Stimulated activated CD8-positive, alpha-beta memory T cell treated with anti-CD3 and anti-CD28 coated beads, Interleukin-2, amount 100 ng/mL, for 1 hour (primary cell): ENCODE measurements at places on chromosomes 7 and 10.

- DNase-seq: no peak
Observed at GRCh38 chr10:49505076-49505475, 33.8 kb downstream of the ERCC6 start.

- DNase-seq: no peak
Observed at GRCh38 chr7:138667535-138668228, 33.5 kb downstream of the SVOPL start.

DNA sequence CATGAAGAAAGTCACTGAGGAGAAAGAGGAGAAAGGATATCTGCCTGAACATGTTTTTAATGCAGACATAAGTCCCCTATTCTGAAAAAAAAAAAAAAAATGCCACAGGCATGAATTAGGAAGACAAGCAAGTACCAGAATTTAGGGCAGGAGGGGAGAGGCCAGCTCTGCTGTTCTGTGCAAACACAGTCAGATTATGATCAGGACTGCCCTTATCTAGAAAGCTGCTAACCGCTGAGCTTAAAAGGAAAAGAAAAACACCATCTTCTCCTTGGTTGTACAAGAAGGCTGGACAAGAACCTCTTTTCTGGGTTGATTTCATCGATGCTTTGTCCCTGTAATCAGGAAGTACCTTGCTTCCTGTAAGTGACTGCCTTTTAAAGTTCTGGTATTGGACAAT is 15.3 kb upstream of the PWWP2B start:
- DNase-seq: no peak

DNA sequence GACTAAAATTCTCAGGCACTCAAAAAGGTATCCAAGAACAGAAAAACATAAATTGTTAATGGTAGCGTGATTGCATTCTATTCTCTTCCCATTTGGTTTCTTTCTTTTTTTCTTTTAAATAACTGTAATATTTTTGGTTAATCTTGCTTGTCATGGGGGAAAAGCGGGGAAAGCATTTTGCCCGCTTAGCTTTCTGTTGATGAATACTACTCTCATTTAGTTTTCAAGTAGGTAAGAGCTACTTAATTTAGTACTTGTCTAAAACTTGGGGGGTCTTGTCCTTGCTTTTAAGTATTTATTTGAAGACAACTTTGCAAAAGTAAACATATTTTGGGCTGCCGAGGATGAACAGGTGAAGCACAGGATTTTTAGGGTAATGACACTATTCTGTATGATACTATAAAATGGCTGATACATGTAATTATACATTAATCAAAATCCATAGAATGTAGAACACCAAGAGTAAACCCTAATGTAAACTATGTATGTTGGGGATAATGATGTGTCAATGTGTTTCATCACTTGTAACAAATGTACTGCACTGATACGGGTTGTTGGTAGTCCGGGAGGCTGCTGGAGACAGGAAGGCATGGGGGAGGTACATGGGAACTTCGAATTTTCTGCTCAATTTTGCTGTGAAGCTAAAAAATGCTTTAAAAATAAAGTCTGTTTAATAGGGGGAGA is 1.7 kb downstream of the TES start:
- DNase-seq: no peak

DNA sequence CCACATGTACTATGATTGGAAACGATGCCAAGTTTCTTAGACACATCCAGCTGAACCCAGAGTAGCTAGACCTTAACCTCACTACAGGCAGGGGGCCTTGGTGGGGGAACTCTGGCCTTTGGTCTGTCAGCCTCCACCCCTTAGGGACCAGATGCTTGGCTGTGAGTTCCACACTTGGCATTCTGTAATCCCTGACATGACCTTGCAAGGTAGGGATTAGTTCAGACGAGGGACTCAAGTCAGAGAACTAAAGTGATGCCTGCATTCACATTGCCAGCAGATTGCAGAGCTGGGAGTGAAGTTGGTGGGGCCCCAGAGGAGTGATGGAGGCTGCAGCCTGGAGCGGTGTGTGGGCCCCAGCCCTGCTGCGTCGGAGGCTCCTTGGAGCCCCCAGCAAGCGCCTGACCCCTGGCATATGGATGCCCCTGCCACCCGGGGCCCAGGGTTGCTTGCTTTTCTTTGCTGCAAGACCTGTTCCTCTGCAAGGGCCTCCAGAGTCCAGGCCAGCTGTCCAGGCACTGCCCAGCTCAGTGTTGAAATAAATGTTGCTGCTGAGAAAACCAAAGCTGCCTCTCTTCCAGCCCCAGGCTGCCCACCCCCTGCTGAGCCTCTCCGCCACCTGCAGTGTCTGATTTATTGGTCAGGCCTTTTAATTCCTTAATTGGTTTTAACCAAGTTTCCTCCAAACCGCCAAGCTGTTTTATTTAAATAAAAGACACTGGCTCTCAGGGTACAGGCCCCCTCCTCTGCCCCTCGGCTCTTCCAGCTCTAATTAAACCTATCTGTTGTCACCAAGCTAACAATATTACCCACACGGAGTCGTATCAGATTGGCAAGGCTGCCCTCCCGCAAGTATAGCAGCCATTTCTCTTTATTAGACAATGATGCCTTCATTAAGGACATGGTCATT is 4.7 kb downstream of the NPTX2 start:
- DNase-seq: no peak

- DNase-seq: no peak
Observed at GRCh38 chr10:62812672-62813439, 3.3 kb downstream of the EGR2 start.

DNA sequence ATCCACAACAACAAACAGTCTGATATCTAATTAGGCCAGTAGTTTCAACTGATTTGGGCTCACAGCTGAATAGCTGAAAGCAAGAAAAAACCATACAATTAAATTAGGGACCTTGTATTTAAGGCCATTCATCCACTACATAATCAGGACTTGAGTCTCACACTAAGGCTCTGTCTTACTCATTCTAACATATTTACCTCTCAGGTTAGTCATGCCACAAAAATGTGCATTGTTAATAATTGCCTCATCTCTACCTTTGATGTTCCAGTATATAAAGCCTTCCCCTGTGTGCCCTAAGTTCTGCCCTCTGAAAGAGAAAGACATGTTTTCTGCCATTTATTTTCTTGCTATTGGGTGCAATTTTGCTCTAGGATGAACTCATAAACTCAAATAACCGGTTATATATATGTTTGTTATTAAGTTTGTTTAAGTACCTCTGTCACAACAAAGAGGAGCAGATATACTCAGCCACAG is 5.3 kb upstream of the C1GALT1 start:
- DNase-seq: no peak

GRCh38 chr7:38838725-38839385 is 70.1 kb downstream of the VPS41 start:
- DNase-seq: no peak

DNA sequence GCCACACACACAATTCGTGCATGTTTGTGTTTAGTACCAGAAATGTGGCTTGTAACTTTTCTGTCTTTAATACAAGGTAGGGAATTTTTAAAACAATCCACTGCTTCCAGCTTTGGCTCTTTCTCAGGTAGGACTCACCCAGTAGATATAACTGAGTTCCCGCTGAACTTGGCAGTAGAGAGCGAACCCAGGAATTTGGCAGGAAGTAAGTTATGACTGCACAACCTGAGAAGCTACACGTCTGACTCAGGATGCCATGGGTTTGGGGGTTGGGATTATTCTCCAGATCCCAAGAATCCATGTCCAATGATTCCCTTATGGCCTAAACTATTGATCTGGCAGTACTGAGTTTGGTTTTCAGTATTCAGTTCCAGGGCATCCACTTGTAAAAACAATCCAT is 499.7 kb downstream of the CALN1 start:
- no peak for DNase-seq

GRCh38 chr10:62395892-62396291 is 21.7 kb downstream of the ZNF365 start:
- no peak for DNase-seq

GRCh38 chr7:132243463-132243862 is 332.8 kb downstream of the PLXNA4 start:
- DNase-seq: no peak

DNA sequence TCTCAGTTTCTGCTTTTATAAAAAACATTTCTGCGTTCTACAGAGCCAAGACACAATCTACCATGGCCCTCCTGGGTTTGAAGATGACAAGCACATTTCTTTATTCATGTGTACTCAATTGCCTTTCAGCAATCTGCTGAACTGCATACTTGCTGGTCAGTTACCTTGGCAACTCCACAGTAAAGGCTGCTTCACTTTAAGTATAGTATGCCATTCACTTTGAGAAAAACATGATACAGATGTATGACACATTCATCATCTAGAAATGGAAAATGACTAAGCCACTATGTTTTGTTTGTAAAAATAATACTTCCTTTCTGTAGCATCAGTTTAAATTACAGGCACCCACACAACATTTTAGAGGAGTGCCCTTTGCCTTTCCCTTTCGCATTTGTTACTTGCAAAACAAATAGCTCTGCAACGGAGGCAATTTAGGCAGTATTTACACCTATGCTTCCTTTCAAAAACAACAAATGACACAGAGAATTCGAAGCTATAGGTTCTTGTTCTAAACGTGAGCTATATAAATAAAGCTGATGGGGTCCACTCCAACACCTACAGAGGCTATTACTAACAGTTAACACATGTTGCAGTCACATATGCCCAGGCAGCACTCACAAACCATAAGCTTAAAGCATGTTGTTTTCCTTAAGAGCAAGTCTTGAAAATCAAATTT is 23.5 kb downstream of the SGCE start:
- DNase-seq: no peak

DNA sequence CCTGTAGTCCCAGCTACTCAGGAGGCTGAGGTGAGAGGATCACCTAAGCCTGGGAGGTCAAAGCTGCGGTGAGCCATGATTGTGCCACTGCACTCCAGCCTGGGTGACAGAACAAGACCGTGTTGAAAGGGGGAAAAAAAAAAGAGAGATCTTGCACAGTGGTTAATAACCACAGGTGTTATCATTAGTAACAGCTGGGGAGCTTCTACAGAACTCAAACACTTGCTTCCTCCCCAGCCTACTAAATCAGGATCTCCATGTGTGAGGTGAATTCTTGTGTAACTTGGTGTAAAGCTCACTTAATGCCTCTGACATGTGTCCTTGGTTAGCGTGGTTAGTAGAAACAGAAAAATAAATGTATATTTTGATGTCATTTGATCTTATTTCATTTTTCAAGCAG is 43.9 kb upstream of the BMS1 start:
- DNase-seq: no peak

- no peak for DNase-seq
Observed at GRCh38 chr10:132543916-132544743, 6.5 kb downstream of the INPP5A start.

- DNase-seq: no peak
Observed at GRCh38 chr7:4612939-4613841, 68.9 kb upstream of the FOXK1 start.

DNA sequence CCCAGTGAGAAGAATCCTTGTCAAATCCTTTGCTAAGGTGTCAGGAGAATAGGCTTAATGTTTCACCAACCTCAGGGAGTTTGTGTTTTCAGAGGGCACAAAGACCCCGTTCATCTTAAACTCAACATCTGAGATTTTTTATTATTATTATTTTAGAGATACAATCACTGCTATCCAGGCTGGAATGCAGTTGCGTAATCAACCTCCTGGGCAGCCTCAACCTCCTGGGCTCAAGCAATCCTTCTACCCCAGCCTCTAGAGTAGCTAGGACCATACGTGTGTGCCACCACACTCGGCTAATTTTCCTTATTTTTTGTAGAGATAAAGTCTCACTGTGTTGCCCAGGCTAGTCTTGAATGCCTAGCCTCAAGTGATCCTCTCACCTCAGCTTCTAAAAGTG is 599.2 kb downstream of the KCNMA1 start:
- no peak for DNase-seq

- no peak for DNase-seq
Observed at GRCh38 chr10:43166207-43166879, 28.1 kb downstream of the CSGALNACT2 start.

GRCh38 chr10:88788924-88789323 is 13.6 kb upstream of the LIPM start:
- no peak for DNase-seq

- no peak for DNase-seq
Observed at GRCh38 chr10:125782616-125783015, 7.0 kb upstream of the MMP21 start.

GRCh38 chr7:1514407-1514806 is 10.2 kb upstream of the INTS1 start:
- DNase-seq: no peak

DNA sequence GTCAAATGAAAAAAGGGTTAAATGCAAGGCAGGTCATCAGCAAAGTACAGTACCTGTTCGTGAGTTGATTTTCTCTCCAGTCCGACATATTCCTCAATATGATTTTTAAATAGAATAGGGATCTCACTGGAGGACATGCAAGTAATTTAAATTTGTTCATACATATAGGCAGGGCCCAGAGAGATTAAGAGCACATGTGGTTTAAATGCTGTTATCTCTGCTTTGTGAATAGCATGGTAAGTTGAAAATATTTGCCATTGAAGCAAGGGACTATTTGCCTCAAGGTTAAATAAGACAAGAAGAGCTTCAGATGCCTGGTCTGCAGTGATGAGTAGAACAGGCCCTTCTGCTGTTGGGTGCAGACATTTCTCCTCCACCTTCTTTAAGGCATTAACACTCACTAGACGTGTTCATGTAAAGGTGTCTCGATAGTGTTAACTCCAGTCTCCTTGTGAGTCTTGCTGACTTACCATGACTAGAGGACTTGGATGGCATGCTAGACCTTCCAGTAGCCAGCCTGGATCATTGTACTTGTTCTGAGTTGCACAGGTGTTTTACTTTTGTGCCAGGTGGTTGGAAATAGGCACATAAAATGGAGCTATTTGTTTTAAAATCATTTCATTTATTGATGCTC is 15.6 kb upstream of the AKR1C3 start:
- no peak for DNase-seq

- no peak for DNase-seq
Observed at GRCh38 chr7:96784597-96784996, 75.0 kb upstream of the SEM1 start.

- no peak for DNase-seq
Observed at GRCh38 chr10:132249226-132249724, 58.5 kb downstream of the STK32C start.

- DNase-seq: no peak
Observed at GRCh38 chr7:44801890-44802289, 5.4 kb downstream of the PPIA start.

GRCh38 chr10:59229441-59229840 is 53.0 kb downstream of the PHYHIPL start:
- no peak for DNase-seq

GRCh38 chr10:90461437-90462155 is 396.2 kb downstream of the HTR7 start:
- no peak for DNase-seq

DNA sequence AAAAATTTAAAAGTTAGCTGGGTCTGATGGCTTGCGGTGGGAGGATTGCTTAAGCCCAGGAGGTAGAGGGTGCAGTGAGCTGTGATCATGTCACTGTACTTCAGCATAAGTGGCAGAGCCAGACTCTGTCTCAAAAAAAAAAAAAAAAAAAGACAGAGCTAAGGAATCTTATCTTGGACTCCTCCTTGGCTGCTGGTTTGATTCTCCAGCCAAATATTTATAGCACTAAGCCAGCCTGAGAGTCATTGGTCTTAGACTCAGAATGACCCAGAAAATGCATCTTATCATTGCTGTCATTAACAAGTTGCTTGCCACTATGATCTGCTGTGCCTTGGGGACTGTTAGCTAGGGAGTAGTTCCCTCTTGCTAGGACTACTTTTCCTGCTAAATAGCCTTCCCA is 164.7 kb downstream of the GNAT3 start:
- no peak for DNase-seq
